ENCODE measurements at places on chromosomes 13 and 19.

DNA sequence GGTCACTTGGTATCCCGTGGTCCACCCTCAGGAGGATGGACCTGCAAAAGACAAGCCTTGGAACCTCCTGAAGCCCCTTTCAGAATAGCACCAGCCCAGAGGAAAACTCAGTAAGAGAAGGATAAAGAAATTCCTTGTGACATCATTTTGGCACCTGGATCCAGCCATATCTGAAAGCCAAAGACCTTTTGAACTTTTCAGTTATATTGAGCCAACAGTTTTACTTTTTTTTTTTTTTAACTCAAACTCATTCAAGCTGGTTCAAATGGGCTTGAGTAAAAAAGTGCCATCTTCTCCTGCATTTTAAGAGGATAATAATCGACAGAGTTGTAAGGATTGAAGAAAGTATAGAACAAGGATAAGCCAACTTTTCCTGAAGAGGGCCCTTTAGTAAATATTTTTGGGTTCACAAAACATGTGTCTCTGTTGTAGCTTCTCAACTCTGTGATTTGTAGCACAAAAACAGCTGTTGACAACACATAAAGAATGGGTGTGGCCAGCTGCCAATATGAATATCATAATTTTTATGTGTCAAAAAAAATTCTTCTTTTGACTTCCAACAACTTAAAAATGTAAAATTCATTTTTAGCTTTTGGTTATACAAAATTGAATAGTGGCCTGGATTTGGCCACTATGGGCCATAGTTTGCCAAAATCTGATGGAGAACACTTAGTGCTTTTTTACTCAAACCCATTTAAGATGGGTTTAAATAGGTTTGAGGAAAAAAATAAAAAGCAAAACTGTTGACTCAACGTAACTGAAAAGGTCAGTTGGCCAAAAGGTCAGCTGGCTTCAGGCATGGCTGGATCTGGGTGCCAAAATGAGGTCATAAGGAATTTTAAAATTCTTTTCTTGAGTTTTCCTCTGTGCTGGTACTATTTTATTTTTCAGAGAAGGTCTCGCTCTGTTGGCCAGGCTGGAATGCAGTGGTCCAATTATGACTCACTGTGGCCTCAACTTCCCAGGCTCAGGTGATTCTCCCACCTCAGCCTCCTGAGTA is 50.7 kb downstream of the ACSBG2 start:
- DNase-seq: no peak

GRCh38 chr19:7618348-7618747 is 11.0 kb downstream of the XAB2 start:
- DNase-seq: no peak

DNA sequence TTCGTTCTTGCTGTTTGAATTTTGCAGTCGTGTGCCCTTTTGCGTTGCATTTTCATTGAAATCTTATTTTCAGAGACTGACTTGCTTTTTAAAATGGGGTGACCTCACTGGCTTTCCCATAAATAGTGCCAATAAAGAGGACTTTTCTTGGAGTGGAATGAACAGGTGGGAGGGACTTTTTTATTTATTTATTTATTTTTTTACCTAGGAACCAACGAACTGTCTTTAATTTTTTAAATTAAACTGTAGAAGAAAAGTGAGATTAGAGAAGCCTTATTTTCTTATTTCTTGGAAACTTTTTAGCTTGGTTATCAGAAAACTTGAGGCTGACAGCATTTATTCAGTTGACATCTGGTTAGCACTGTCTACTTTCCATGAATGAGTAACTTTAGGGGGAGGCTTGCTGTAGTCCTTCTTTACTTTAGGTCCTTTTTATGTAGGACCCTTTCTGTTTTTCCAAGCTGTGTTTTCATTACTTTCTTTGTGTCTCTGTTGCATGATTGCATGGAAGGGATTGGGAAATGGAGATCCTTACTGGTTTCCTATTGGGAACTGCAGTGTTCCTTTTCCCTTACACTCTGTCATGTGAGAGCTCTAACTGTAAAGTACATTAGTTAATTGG is 1.7 kb downstream of the SLAIN1 start:
- DNase-seq: no peak

GRCh38 chr13:40682449-40683240 is 16.2 kb upstream of the FOXO1 start:
- DNase-seq: no peak

- no peak for DNase-seq
Measured at GRCh38 chr19:18008814-18009213, 844 bp downstream of the ARRDC2 start.

DNA sequence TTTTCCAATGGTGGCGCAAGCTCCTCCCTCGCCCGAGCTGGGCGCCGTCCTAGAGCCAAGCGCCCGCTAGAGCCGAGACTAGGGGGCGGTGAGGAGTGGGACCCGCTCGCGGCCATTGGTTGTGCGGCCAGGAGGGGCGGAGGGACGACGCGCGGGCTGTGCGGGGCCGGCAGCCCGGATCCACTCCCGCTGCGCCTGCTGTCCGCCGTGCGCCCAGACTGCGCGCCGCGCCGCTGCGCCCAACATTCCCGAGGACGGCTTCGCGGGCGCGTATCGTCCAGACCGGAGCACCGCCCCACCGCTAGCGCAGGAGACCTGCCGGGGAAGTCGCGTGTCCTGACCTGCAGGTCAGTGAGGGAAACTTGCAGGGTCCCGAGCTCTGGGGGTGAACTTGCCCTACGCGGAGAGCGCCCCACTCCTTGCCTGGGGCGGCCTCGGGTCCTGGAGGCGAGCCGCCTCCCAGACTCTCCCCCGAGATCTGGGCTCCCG is at the start of gene SERTM1:
TSS of gene SERTM1 (plus strand) at position 183 of the 489 bp plus-strand sequence. CDS start 21,059 bp downstream, outside the sequence.
- DNase-seq: no peak

- peak; percentile 10 for DNase-seq
Measured at GRCh38 chr13:30463787-30464495, 1.8 kb downstream of the HMGB1 start.

DNA sequence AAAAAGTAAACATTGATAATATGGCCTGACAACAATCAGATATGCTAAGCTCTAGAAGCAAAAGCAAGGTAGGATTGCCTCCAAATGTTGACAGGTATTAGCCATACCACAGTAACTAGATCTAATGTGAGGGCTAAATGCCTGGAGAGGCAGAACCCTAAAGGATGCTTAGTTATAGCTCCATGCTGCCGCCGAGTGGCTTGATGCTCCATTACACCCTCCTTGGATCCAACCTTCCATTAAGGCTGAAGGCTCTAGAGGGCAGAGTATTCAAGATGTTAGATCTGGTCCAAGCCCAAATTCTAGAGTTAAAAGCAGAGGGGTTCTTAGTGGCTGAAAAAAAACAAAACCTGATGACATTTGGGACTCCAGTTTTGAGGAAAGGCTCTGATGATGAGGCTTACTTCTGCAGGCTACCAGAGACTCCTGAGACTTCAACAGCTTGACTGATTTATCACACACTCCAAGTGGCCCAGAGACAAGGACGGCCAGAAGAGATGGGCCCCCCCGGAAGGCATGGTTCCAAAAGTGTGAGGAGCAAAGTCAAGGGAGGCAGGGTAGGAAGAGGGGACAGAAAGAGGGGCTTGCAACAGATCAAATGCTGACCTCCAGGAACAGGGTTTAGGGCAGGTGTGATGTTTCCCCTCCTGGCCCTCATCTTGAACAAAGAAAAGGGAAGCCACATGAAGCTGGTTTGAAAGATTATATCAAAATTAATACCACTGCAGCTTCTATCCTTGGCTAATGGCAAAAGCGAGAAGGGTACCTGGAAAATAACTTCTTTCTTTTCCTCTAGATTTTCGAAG is 21.9 kb upstream of the CPB2 start:
- DNase-seq: peak; percentile 30

- no peak for DNase-seq
Measured at GRCh38 chr13:20969182-20969581, 66.6 kb upstream of the XPO4 start.

GRCh38 chr13:97108530-97108900 is 113.6 kb upstream of the MBNL2 start:
- DNase-seq: no peak

DNA sequence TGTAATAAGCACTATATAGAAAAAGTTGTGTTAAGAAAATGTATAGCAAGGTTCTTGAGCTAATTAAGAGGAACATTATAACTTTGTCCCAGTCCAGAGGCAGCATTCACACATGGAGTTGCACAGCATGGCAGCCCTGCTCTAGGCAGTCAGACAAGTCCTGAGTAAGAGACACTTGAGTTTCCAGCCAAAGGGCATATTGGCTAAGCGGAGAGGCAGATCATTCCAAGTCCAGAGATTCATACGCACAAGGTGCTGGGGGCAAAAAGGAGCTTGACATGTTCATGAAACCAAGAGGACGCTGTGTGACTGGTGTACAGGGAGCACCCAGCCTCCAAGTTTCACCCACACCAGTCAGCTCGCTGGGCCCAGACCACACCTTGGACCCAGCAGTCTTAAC is 232.6 kb upstream of the IPO5 start:
- no peak for DNase-seq

GRCh38 chr13:113887700-113888201 is 23.9 kb upstream of the GAS6 start:
- DNase-seq: no peak

DNA sequence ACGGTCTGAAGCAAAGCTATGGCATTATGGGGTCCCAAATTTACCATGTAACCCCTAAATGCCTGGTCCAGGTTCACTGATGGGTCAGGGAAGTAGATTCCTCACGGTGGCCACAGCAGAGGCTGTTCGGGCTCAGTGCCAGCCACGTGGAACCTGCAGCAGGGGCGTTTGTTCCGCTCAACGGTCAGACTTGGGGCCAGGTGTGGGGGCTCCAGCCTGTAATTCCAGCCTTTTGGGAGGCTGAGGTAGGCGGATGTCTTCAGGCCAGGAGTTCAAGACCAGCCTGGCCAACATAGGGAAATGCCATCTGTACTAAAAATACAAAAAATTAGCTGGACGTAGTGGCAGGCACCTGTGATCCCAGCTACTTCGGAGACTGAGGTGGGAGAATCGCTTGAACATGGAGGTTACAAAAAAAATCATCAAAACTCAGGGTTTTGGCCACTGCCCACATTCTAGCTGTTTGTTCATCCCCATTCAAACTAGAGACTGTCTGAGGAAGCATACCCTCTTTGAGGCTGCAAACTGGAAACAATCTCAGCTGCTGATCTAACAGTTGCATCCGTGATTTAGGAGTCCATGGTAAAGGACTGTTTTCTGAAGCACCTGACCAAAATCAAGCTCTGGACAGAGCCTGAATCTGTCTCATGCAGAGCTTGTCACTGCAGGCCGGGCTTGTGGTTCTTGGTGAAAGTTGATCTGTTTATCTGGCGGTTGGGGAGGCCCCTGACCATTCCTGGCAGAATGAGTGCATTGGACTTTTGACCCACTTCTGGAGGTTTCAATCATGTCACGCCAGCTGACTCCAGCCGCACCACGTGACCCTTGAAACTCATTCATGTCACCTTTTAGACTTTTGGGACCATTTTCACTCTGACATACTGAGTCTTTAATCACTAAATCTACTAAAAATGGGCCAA is 30.2 kb upstream of the ZNF331 start:
- peak; percentile 20 for DNase-seq

DNA sequence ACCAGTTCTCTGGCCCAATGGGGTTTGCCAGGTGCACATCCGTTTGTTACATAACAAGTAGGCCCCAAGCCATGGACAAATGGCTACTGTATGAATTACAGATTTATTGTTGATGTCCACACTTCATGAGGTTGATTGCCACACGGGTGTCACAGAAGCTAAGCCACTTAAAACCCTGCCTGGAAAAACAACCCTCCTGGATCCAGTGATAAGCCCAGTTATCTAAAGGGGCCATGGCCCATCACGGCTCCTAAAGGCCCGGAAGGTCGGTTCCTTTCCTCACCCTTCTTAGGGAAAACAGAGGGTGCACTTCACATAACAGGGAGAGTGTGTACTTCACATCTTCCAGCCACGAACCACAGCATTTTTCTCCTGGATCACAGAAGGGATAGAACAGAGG is 4.1 kb downstream of the TMEM272 start:
- DNase-seq: no peak

- no peak for DNase-seq
Measured at GRCh38 chr13:35856084-35856483, 275.1 kb downstream of the DCLK1 start.

DNA sequence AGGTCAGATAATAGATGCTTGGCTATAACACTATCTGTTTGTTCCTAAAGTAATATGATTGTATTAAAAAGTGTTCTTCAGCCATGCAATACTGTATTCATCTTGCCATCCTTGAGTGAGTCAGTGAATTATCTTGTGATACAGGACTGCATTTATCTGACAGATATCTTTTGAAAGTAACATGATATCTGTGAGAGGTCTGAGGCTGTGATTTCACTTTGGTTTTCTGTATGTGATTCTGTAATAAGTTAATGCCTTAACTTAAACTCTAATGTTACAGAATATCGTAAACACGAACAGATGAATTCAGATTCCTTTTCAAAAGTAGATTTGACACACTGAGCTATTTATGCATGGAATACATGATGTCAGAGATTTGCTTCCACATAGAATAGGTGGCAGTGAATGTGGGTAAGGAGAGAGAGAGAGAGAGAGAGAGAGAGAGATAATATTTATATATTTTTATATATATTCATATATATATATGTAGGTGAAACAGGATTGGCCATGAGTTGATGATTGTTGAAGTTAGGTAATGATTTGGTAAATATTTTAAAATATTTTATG is 97.9 kb upstream of the RNF113B start:
- no peak for DNase-seq

DNA sequence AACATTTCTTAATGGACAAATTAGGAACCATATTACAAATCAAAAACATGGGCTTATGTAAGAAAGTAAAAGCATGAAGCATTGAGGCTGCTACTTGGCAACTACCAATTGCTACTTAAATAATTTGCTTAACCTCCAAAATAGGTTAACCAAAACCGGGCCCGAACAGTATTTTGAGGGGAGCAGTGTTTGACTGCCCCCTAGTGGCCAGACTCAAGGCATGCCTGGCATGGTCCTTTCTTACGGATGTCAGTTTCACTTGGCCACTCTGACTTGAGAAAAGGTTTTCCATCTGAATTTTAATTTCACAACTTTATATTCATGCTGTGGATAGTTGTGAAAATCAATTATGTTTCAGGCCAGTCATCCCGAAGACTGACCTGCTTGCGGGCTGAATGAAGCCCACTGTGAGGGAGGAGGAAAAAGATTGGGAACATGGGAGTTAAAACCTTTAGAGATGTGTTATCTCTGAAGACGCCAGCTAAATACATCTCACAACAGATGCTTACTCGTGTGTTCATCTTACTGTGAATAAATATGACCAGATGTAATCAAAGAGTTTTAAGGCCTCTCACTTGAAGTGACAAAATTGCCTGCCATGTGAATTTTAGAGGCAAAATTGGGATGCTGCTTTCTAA is 2.9 kb downstream of the RXFP2 start:
- DNase-seq: peak; percentile 22

All from HuH-7 (cell line).